ENCODE measurements at places on chromosomes 3 and 15.
A peak's percentile ranks its signal among the peaks of the same experiment; 100 is the strongest.

DNA sequence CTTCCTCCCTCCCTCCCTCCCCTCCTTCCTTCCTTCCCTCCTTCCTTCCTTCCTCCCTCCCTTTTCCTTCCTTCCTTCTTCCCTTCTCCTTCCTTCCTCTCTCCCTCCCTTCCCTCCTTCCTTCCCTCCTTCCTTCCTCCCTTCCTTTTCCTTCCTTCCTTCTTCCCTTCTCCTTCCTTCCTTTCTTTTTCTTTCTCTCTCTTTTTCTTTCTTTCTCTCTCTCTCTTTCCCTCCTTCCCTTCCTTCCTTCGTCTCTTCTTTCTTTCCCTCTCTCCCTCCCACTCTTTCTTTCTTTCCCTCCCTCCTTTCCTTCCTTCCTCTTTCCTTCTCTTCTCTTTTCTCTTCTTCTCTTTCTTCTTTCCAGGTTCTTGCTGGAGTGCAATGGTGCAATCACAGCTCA, 1.9 kb upstream of the ZNF662 start:
- DNase-seq: no peak

DNA sequence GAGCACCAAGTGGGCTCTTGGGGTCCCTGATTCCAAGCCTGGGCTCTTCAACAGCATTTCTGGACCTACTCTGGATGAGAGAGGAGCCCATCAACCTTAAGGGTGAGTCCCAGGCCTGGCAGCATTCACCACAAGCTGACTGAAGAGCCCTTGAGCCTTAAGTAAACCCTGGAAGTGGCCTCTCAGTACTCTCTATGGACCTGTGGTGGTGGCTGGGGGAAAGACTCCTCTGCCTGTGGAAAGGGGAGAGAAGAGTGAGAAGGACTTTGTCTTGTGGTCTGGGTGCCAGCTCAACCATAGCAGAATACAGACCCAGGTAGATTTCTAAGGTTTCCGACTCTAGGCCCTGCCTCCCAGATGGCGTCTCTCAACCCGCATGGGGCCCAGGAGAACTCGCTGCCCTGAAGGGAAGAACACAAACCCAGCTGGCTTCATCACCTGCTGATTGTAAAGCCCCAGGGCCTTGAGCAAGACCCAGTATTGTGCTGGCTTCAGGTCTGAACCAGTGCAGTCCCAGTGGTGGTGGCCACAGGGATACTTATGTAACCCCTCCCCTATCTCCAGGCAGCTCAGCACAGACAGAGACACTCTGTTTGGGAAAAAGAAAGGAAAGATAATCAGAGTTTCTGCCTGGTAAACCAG, 71.4 kb downstream of the TFDP2 start:
- peak; percentile 87 for DNase-seq

GRCh38 chr15:51363383-51363782, 21.9 kb downstream of the GLDN start:
- DNase-seq: no peak

DNA sequence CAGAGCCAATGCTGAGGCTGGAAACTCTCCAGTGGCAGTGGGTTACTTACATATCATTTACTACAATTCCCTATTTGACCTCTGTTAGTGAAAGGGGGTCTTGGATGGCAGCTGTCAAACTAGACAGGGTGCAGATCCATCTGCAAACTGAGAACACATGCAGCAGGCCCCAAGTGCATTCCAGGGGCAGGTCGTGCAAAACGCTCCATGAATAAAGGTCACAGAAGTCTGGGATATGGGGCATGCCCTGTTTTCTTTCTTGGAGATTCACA, 25.0 kb upstream of the RAD18 start:
- no peak for DNase-seq

DNA sequence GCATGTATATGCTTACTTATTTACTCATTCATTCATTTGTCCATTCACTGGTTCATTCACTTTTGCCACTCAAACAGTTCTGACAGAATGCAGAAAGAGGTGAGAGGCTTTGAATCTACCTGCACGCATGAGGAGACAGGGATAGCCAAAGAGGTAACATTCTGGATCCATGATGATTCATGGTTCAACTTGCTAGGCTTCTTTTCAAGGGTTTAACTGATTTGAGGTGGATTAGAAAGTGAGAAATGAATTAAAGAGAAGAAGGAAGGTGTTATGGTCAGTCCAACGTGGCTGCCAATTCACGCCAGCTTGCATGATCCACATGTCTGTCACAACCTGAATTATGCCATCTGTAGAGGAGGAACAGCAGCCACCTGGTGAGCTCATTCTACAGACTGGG, 260.6 kb downstream of the ARRDC4 start:
- no peak for DNase-seq

GRCh38 chr3:58141766-58142345, 68.9 kb downstream of the DNASE1L3 start:
- no peak for DNase-seq

Data from NCI-H2029 (cell line).